HT-29 (cell line): ENCODE measurements at places on chromosomes 6 and 20.

- no peak for DNase-seq
Measured at GRCh38 chr20:44017905-44018258, 103.2 kb downstream of the TOX2 start.

DNA sequence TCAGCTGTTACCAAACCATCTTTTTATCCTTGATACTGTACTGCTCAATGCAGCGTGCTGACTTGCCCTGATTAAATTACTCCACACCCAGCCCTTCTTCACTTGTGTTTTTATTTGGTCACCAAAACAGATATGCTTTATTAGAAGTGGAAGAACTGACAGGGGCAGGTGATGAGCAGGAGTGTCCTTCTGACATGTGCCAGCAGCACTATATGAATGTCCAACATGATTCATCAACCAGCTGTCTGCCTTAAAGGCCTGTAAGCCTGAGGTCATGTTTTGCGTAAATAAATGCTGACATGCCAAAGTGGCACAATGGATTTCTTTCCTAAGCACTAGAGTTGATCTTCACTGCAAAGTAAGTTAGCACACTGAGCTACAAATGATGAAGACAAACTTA, 15.4 kb downstream of the POPDC3 start:
- no peak for DNase-seq

DNA sequence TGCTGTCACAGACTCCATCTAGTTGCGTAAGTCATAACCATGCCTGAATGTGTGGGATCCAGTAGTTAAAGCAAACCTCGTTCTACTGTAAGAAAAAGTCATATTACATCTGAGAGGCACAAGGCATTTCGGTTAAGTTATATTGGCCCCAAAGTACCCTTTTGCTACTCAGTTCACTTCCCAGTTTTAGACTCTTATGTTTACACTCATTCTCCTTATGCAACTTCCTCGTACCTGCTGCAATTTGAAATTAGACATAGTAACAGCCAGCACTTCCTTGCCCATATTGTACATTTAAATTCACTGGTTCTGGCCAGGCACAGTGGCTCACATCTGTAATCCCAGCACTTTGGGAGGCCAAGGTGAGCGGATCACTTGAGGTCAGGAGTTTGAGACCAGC, 37.0 kb downstream of the PEX7 start:
- DNase-seq, result no peak

DNA sequence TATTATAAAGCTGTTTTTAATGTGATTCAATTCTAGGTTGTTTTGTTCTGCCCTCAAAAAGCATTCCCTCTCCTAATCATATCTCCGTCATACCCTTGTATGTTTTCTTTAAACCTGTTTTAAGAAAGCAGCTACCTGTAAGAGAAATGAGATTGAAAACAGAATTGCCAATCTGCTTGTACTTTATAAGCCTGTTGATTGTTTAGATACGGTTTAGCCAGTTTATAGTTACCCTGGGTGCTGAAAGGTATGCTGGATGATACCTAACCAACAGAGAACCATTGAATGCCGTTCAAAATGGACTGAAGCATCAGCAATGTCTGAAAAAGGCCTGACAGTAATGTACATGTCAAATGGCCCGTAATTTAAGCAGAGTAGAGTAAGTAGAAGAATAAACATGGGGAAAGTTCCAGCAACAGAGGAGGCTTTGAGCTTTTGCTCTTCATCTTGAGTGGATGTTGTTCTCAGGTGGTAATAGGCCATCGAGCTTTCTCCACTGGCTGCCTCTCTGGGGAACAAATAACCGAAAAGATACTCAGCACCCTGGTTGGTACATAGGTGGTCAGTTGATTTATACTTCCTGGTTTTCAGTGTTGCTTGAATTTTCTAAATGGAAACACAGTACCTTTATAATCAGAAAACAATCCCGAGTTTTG, 27.5 kb downstream of the PTPN1 start:
- DNase-seq, result no peak
